ENCODE measurements at places on chromosomes 2 and 18.
A peak's percentile ranks its signal among the peaks of the same experiment; 100 is the strongest.

DNA sequence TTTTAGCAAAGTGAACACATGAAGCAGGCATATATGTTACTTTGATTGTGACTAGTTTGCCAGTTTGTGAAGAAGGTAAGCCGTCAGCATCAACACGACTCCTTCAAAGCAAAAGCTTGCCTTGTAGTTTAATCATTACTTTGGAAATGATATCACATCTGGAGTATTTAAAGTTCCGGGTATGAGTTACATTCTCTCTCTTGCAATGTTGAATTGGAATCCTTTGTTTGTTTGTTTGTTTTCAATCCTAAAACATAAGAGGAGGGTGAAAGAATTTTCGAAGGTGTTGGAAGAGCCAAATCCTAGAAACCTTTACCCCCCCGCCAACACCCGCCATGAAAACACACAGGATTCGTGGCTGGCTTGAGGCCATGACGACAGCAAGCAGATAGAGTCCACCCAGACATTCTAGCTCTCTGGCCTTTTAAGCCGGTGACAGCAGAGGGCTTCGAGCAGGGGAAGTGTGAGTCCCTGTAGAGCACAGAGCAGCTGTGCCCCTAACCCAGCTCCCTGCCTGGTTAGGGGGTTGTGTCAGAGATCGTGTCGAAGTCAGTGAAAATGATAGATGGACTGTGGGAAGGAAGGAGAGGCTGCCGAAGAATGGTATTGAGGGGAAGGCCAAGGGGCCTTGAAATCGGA lies 103.8 kb upstream of the SMIM21 start:
- no peak for DNase-seq

DNA sequence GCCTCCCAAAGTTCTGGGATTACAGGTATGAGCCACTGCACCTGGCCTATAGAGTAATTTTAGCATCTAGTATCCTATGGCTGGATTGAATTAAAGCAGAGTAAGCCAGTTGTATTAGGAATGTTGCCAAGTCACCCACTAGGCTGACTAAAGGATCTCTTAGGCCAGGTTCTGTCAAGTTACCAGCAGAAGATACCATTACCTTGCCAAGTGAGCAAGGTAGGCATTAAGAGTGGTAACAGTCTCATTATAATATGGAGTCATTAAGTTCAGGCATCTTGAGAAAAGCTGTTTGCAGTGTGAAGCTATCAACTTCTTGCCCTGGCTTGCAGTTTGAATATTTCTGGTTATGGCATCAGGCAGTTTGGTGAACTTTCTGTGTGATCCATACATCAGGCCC lies 37.0 kb upstream of the MTCL1 start:
- DNase-seq, result no peak

GRCh38 chr2:218833023-218833609 lies 1.5 kb upstream of the PRKAG3 start:
- no peak for DNase-seq

- peak; percentile 86 for DNase-seq
Measured at GRCh38 chr2:139122711-139123158, 342.5 kb upstream of the NXPH2 start.

GRCh38 chr2:204691911-204692510 lies 146.7 kb downstream of the PARD3B start:
- DNase-seq, result peak; percentile 72

- DNase-seq, result no peak
Measured at GRCh38 chr2:57515366-57515765, 531.2 kb upstream of the VRK2 start.

DNA sequence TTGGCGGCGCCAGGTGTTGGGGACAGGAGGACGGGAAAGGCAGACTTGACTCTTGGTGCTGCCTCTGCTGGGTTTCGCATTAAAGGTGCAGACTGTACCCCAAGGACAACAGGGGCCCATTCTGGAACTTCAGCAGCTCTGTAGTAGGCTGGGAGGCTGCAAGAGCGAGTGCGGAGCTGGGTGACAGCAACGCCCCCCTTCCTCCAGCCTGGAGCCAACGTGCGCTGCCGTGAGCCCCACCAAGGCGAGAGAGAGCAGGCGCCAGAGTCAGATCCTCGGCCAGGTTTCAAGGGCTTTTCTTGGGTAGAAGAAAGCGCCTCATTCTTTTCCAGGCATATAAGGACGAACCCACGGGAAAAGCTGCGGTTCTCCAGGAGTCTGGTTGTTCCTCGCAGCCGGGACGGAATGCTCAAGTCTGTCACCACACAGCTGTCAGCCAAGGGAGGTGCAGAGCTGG lies 1.9 kb downstream of the DOK6 start:
- no peak for DNase-seq

GRCh38 chr2:17962876-17963275 lies 84.4 kb downstream of the KCNS3 start:
- DNase-seq, result peak; percentile 14

GRCh38 chr2:128727914-128728313 lies 409.2 kb upstream of the HS6ST1 start:
- no peak for DNase-seq

- no peak for DNase-seq
Measured at GRCh38 chr18:49814147-49814499, 790 bp upstream of the ACAA2 start.

DNA sequence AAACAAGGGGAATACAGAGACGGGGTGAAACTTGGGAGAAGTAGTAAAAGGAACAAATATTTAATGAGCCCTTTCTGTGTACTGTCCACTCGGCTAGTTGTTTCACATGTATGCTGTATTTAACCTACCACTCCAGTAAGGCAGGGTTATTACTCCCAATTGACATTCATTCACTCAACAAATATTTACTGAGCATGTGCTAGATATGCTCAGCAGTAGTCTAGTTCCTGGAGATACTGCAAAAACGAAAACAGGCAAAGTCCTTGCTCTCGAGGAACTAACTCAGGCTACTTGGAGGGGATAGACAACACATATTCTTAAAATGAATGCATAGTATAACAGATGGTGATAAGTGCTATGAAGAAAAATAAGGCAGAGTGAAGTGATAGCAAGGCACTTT lies 207.3 kb downstream of the SS18 start:
- DNase-seq, result no peak

- DNase-seq, result no peak
Measured at GRCh38 chr2:214465363-214466146, 54.7 kb downstream of the VWC2L start.

GRCh38 chr2:144693179-144693578 lies 173.3 kb upstream of the ZEB2 start:
- DNase-seq, result no peak

GRCh38 chr2:98027538-98027937 lies 31.8 kb upstream of the TMEM131 start:
- DNase-seq, result no peak

- DNase-seq, result no peak
Measured at GRCh38 chr2:169480079-169480465, 778 bp downstream of the BBS5 start.

DNA sequence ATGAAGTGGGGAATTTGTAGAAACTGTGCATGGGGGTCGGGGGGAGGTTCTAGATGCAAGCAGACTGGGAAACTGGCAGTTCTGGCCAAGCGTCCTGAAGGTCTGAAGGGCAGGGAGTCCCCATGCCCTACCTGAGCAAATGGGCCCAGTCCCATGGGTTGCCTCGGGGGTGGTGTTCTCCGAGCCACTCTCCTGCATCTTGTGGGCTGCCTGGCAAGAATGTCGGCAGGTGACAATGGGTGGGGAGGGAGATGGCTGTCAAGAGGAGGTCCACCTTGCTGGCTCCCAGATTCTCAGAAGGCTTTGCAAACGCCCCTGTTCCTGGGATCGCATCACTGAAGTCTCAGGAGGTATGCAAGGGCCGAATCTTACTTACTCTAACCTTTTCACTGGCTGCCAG lies 21.3 kb downstream of the INHBB start:
- DNase-seq, result no peak

- DNase-seq, result no peak
Measured at GRCh38 chr2:46535896-46536295, 56.5 kb downstream of the TMEM247 start.

- DNase-seq, result no peak
Measured at GRCh38 chr2:123359636-123360035, 665.5 kb upstream of the CNTNAP5 start.

DNA sequence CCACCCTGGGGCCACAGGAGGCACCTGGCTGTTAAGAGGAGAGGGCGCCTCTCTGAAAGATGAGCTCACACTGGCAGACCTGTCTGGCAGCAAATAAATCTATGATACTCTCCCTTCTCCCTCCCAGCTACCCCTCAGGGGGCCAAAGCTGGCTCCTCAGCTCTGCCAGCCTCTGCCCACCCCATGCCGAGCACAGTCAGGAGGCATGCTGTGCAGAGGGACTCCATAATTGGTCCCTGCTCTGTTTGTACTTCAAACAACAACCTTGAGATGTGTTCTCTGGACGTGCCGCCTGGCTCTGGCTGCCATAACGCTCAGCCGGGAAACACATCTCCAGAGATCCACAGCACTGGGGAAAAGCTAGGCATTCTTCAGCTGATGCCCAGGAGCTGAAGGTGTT lies 126.7 kb downstream of the GALNT14 start:
- no peak for DNase-seq

GRCh38 chr18:48453330-48454066 lies 44.3 kb upstream of the ZBTB7C start:
- no peak for DNase-seq

DNA sequence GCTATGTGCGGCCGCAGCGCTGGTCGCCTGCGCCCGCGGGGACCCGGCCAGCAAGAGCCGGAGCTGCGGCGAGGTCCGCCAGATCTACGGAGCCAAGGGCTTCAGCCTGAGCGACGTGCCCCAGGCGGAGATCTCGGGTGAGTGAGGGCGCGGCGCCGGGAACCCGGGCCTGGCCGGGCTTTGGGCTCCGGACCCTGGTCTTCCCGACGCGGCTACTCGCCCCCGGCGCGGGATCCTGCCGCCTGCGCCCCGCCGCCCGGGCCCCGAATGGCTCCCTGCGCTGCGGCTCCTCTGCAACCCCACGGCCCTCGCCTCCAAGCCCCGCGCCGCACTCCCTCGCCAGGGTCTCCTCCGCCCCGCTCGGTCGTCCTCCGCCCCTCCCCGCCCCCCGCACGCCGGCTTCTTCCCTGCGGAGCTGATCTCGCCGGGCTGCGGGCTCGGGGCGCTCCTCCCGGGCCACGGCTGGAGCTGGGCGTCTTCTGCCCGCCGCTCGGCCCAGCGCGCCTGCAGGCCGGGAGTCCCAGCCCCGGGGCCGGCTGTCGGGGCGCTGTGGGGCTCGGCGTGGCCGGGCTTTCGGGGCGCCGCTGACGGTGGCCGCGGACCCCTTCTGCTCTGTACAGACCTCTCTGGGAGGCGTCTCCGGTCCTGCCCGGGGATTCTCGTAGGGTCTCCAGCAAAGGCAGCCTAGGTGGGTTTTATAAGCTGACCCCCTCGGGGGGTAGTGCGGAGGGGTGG lies 652 bp downstream of the GPC1 start:
- DNase-seq, result no peak

- DNase-seq, result peak; percentile 65
Measured at GRCh38 chr18:60020107-60020925, 120.5 kb downstream of the PMAIP1 start.

GRCh38 chr18:70021043-70021442 lies 73.4 kb upstream of the CD226 start:
- no peak for DNase-seq

GRCh38 chr2:122100346-122100745 lies 344.9 kb downstream of the TSN start:
- DNase-seq, result no peak

- peak; percentile 88 for DNase-seq
Measured at GRCh38 chr2:223613017-223613950, 11.1 kb upstream of the SCG2 start.

- DNase-seq, result no peak
Measured at GRCh38 chr18:36378205-36378604, 80.7 kb downstream of the FHOD3 start.

DNA sequence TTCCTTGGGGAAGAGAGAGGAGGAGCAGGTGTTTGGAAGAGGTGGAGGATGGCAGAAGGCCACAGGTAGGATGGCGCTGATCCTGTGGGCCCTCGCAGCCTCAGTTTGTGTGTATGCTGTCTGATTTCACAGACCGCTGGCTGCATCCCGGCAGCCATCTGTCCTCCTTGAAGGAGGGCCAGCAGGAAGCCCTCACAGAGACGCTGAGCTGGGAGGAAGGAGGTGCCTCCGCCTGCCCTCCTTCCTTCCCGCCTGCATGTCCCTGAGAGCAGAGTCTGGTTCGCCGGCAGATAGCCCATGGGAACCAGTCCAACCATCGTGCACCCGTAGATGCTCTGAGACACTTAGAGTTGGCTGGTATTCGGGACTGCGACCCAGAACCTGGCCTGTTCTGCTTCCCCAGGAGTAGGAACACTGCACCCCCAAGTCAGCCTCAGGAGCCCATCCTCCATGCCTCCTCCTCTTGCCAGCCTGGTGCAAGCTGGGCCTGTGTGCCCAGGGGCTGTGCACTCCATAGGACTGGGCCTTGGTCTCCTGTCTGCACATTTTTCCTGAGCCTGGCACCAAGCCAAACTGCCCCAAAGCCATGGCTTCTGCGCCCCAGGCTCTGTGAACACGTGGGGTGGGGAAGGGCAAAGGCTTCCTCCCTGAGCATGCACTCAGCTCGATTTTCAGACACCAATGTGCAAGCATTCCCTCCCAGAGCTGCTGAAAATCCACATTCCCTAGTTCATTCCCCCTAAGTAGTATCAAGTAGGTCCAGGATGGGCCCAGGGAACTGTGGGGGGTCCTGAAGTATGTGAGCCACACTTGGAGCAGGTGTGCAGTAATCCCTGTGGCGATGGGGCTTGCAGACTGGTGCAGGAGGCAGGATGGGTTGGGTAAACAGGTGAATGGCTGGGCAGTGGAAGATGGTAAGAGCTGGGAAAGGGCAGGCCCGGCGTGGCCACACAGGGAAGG lies 115.6 kb downstream of the SEPTIN10 start:
- DNase-seq, result no peak

DNA sequence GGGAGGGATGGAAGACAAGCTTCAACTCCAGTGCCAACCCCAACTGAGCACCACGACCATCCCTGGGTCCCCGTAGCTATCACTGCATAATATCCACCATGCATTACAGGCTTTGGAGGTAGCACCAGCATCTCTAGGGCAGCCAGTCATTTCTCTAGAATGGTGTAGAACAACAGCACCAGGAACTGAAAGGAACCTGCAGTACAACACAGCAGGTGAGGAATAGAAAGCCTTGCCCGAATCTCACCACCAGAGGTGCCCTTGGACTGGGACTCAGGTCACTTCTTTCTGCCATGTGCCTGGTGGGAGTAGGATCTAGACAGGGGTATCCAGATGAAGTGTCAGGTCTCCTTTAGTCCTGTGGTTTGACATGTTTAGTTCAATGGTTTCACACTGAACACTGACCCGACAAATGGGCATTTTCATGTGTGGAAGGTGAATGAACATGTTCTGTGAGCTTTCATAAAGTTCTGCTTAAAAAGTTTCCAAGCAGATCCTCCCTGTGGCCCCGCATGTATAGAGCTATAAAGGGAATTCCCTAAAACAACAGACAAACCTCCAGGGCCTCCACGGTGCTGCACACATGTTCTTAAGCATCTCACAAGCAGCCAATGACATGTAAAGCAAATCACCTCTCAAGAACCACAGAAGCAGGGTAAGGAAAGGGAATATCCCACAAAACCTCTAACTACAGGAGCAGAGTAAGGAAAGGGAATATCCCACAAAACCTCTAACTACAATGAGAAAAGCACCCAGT lies 208.3 kb downstream of the AFF3 start:
- no peak for DNase-seq

- no peak for DNase-seq
Measured at GRCh38 chr2:237180187-237180586, 94.5 kb downstream of the COPS8 start.

Data from kidney epithelial cell (primary cell).